ENCODE measurements at places on chromosomes 16 and 17. TPM values are rescaled to one million over a fixed set of nuclear protein-coding genes. Genes with fewer than 3 reads are reported as not detected.

The ESRP2 gene
- total RNA-seq = 0.99 TPM

The MT1M gene
- total RNA-seq = 5.1 TPM

The NOL3 gene
- 12.8 TPM for total RNA-seq

The AGRP gene
- not detected for total RNA-seq

The MYL11 gene
- not detected for total RNA-seq

The KCNH6 gene
- not detected for total RNA-seq

The KRTAP9-8 gene
- total RNA-seq = not detected

The TSNAXIP1 gene
- total RNA-seq = 1.3 TPM

The TNFRSF12A gene
- 208 TPM for total RNA-seq

The RCVRN gene
- total RNA-seq = under 0.01 TPM

The SLC5A11 gene
- not detected for total RNA-seq

The NPW gene
- total RNA-seq = 2.5 TPM

The SOCS1 gene
- total RNA-seq = 32.6 TPM

The CCL23 gene
- not detected for total RNA-seq

The DHRS7C gene
- not detected for total RNA-seq

The SPAG5 gene
- total RNA-seq = 46.1 TPM

The LDHD gene
- 2.8 TPM for total RNA-seq

The KRT14 gene
- 0.17 TPM for total RNA-seq

The PDILT gene
- total RNA-seq = not detected

The RAMP2 gene
- not detected for total RNA-seq

The MSRB1 gene
- total RNA-seq = 6.1 TPM

The HOXB7 gene
- 1.7 TPM for total RNA-seq

The TEX14 gene
- not detected for total RNA-seq

The STX8 gene
- total RNA-seq = 137 TPM

The EPX gene
- not detected for total RNA-seq

The SMURF2 gene
- 107 TPM for total RNA-seq

The HNF1B gene
- not detected for total RNA-seq

The GNAO1 gene
- under 0.01 TPM for total RNA-seq

The KRTAP17-1 gene
- total RNA-seq = not detected

The PHOSPHO1 gene
- 0.33 TPM for total RNA-seq

The KDM6B gene
- total RNA-seq = 5.1 TPM

The DNAH2 gene
- total RNA-seq = 0.17 TPM

The KRTAP2-3 gene
- total RNA-seq = not detected

The FAM171A2 gene
- total RNA-seq = 15.2 TPM

The CEMP1 gene
- total RNA-seq = not detected

The CIITA gene
- 0.33 TPM for total RNA-seq

The RPRML gene
- total RNA-seq = not detected

The MMP15 gene
- total RNA-seq = 6.1 TPM

The AHSP gene
- total RNA-seq = not detected

The SULT1A1 gene
- total RNA-seq = 0.58 TPM

The APRT gene
- total RNA-seq = 121 TPM

The CNGB1 gene
- total RNA-seq = not detected

The TBC1D3H gene
- total RNA-seq = not detected

The DNASE1L2 gene
- total RNA-seq = 0.15 TPM

The CRYBA1 gene
- total RNA-seq = 0.15 TPM

The MT4 gene
- not detected for total RNA-seq

The PIPOX gene
- 3.0 TPM for total RNA-seq

Data from smooth muscle cell of trachea (primary cell).